ENCODE measurements at places on chromosomes 11 and 22.

DNA sequence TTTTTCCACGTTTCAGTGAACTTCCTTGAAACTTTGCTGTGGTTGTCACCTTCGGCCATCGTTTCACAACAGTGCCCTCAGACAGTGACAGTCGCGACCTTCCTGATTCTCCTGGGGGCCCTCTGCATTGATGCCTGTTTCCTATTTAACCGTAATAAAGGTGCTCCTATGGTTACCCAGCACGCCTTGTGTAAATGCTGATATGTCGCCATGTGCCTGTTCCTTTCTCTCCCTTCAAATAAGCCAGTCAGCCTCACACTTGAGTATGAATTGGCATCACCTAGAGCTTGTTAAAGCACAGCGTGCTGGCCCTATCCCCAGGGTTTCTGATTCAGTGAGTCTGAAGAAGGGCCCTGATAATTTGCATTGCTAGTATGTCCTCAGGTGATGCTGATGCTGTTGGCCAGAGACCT is 104.8 kb downstream of the MICAL2 start:
- DNase-seq = peak; percentile 67

DNA sequence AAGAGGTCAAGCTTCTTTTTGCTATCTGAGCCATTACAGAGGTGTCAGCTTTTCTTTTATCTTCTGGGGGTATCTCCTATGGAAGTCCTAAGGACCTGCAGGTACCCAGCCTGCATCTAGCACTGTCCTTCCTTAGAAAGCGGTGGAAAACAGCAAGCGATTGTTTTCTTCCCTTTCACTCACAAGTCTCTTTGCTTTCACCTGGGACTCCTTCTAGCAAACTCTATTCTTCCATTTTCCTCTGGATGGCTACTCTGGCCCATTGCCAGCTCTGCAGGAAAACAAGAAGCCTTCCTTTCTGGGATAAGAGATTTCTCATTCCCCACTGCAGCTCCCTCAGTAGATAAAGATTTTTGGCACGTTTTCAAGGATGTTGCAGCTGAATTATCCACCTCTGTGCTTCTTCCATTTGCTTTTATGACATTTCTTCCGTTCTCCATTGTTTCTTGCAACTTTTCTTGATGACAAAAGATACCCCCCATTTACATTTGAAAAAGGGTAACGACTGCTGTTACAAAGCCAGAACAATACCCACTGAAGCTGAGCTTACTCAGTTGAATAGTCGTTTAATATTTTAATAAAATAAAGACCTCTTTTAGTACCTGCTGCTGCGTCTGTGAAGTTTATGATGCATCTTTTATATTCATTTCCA is 40.2 kb upstream of the BDNF start:
- DNase-seq = no peak

GRCh38 chr11:2325719-2326118 is 23.9 kb downstream of the TSPAN32 start:
- no peak for DNase-seq

DNA sequence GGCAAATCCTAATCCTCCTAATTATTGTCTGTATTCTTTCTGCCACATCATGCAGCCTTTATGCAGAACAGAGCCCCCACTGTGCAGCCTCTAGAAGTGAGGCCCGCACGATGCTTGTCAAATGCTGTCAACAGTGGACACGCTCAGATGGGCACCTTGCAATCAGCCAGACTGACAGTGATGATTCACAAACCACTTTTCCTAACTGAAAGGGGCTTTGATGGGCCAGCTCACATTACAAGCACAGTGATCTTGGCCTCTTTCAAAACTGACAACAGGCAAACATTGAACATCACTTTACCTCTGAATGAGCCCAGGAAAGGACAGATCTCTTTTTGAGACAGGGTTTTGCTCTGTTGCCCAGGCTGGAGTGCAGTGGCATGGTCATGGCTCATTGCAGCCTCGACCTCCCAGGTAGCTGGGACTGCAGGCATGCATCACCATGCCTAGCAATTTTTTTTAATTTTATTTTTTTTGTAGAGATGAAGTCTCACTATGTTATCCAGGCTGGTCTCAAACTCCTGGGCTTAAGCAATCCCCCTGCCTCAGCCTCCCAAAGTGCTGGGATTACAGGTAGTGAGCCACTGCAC is 18.0 kb upstream of the E2F8 start:
- DNase-seq = no peak

GRCh38 chr11:57200917-57201316 is 19.2 kb downstream of the LRRC55 start:
- DNase-seq = no peak

- DNase-seq = no peak
These were observed 8.2 kb downstream of the ARVCF start for GRCh38 chr22:20008221-20008995.

- DNase-seq = peak; percentile 29
These were observed 729 bp upstream of the CHKB start for GRCh38 chr22:50583294-50583861.

GRCh38 chr11:75893251-75893650 is 78.2 kb downstream of the UVRAG start:
- no peak for DNase-seq

DNA sequence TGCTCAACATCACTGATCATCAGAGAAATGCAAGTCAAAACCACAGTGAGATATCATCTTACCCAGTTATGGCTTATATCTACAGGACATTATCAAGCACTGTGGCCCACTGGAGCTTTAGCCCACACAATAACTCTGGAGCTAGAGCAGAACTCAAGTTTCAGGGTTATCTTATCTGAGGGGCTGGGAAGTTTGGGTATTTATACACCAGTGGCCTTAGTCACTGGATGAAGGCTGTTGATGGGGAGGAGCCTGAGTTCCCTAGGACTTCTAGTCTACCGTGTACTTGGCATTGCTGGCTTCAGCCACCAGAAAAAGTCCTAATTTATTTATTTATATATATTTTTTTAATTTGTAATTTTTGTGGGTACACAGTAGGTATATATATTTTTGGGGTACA is 19.3 kb downstream of the HSD17B12 start:
- no peak for DNase-seq

DNA sequence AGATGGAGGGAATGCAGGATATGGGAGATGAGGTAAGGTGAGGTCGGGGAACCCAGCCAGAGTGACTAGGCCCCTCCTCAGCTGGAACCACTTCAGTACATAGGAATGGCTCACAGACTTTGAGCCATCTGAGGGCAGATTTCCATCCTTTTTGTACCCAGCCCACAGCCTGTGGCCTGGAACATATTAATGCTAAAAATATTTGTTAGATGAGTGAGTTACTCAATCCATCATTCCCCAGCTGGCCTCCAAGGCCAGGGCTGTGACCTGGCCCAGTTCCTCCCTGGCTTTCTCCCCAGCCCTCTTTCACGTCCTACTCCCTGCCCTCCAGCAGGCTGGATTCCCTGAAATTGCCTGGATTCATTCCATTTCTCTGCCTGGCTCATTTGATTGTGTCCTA is 57.2 kb upstream of the PRDM11 start:
- DNase-seq = no peak

- peak; percentile 20 for DNase-seq
These were observed 34.3 kb downstream of the TREH start for GRCh38 chr11:118645066-118645715.

DNA sequence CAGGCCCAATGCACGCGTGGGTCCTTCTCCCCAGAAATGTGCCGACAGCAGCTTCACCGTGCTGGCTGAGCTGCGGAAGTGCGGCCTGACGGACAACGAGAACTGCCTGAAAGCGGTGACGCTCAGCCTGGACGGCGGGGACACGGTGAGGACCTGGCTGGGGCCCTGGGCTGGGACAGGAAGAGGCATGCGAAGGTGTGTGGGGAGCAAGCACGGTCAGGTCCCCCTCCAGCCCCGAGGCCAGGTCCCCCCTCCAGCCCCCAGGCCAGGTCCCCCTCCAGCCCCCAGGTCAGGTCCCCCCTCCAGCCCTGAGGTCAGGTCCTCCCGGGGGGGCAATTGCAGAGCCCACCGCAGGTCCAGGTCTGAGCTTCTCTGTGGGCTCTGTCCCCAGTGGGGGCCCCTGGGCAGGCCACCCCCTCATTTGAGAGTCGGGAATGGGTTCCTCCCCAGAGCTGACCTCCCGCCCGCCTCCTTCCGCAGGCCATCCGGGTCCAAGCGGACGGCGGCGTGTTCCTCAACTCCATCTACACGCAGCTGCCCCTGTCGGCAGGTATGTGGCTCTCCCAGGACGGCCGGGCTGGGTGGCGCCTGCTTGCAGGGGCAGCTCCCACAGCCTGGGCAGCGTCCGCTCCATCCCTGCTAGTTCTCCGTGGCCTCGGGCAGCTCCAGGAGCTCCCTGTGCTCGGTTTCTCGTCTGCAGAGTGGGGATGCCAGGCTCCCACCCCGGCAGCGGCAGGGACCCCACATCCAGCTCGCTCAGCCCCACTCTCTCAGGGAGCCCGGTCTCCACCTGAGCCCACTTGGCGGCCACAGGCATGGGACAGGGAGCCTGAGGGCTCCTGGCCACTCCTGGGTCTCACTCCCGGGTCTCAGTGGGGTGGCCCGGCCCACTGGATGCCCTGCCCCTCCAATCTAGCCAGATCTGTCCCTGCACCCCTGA is 7.9 kb downstream of the MUC5B start:
- DNase-seq = peak; percentile 42

GRCh38 chr11:123166071-123166559 is 28.9 kb downstream of the CLMP start:
- DNase-seq = peak; percentile 51
